ENCODE measurements at places on chromosomes 1 and 21.
A peak's percentile ranks its signal among the peaks of the same experiment; 100 is the strongest.

GRCh38 chr1:49102752-49103151 lies 326.1 kb upstream of the BEND5 start:
- no peak for DNase-seq

DNA sequence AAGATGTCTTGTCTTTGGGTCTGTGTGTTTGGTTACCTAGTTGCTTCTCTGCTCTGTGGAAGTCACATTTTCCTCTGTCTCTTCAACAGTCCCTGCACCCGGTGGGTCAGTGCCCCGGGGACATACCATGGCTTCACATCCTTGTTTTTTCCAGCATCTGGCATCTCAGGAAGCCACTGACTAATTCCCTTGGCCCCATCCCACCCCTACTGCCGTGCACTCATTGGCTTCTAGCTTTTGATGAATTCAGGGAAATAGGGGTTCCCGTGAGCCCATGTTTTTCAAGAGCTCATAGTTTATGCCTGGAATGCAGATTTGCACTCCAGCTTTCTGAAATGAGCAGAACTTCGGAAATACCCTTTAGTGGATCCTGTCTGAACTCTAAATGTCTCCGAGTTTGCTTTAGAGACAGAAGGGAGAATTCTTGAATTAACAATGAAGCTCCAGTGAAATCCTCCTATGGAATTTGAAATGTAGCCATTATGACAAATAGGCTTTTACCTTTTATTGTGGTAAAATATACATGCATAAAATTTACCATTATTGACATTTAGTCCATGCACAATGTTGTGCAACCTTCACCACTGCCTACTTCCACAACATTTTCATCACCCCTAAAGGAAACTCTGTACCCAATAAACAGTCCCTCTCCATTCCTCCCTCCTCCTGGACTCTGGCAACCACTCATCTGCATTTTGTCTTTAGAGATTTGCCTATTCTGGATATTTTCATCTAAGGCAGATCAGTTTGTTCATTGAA lies 67.5 kb downstream of the CLIC6 start:
- no peak for DNase-seq

GRCh38 chr1:155086128-155086741 lies 7.6 kb downstream of the EFNA3 start:
- no peak for DNase-seq

GRCh38 chr1:245589906-245590305 lies 435.1 kb downstream of the KIF26B start:
- no peak for DNase-seq

- peak; percentile 74 for DNase-seq
These were observed at the start of the genes PIGP and TTC3 for GRCh38 chr21:37072988-37073416. Gene PIGP (minus strand): TSS chr21:37073071. CDS start chr21:37072515, 556 bp downstream. Gene TTC3 (plus strand): TSS chr21:37073254. CDS start chr21:37087258, 14,004 bp downstream.

- DNase-seq: no peak
These were observed 2.2 kb downstream of the PPP1R8 start for GRCh38 chr1:27832762-27833161.

DNA sequence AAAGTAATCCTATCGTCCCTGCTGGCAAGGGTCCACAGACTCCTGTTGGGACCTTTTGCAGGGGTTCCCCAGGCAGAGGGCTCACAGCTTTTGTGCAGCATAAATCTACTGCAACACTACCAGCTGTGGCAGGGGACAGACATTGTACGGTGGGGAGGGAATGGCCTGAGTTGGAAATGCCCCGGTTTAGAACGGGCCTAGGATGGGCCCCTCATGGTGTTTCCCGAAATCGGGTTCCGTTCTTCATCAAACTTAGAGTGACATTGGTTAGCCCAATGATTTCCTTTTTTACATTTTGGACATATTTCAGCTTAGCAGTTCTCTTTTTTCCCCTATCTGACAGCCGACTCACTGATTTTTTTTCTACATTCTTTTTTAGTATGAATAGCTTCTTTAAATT lies 26.5 kb upstream of the SAMD11 start:
- no peak for DNase-seq
